ENCODE measurements at places on chromosomes 5 and 9.

DNA sequence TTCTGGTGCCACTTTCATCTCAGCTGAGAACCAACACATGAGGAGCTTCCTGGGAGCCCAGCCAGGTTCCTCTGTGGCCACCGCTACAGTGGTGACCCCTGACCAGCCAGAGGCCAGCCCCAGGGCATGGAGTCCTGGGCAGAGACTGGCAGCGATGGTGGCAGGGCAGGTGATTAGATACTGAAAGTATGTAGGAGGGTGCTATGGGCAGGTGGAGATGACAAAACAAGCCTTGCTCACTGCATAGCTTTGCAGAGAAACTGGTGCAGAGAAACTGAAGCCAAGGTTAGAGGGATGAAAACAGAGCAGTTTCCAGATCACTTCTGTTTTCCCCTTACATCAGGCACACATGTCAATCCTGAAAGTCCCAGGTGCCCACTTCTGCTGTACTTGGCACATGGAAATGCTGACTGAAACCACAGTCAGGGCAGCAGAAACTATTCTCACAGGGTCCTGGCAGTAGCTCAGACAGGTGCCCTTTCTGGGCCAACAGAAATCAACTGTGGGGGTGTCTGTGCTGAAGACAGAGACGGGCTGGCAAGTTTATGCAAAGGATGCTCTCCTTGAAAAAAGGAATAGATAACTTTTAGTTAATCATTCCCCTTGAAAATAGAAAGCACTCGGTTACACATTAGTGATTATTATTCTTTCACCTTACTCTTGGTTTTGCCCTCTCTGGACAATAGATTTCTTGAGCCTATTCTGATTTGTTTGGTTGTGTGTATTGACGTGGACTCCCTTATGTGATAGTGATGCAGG lies 90.3 kb downstream of the ANKRD55 start:
- DNase-seq: no peak

- peak; percentile 4 for DNase-seq
These were observed 101.0 kb upstream of the GABRG2 start for GRCh38 chr5:161966564-161966963.

- no peak for DNase-seq
These were observed 37.4 kb downstream of the SNX30 start for GRCh38 chr9:112787978-112788377.

- no peak for DNase-seq
These were observed 3.6 kb upstream of the TMEM210 start for GRCh38 chr9:137175345-137175961.

- DNase-seq: peak; percentile 18
These were observed 153.2 kb downstream of the MELK start for GRCh38 chr9:36725777-36726356.

DNA sequence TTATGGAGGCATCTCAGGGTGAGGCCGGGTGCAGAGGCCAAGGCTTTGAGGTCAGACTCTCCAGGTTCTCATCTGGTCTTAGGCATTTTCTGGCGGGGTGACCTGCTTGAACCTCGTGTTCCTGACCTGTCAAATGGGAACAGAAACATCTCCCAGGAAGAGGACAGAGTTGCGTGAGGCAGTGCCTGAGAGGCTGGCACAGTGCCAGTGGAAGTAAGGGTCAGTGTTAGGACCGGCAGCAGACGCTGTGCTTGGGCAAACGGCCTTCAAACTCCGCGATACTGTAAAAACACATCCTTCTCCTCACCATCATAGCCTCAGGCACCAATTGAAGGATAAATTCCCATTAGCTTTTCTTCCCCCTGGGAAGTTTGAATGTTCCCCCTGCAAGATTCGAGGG lies 55.6 kb upstream of the FCN2 start:
- DNase-seq: no peak

DNA sequence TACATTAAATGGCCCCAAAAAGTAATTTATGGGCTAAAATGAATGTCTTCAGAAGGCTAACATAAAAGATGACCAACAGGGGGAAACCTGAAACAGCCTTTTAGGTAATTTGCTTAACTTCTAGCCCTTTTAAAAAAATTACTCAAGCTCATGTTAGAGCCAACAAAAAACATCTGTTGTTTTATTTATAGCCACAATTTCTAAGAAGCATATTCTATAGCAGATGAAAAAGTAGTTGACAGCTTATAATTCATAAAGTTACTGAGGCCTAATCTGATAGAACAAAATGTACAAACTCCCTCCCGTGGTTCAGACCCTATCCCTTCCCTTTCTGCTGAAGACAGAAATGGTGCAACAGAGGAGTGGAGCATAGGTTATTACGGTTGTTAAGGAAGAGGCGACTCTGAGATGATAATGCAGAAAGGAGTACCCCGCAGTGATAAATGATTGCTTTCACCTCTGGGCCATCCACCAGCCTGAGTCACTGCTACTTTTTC lies 46.1 kb downstream of the PIK3R1 start:
- DNase-seq: no peak

DNA sequence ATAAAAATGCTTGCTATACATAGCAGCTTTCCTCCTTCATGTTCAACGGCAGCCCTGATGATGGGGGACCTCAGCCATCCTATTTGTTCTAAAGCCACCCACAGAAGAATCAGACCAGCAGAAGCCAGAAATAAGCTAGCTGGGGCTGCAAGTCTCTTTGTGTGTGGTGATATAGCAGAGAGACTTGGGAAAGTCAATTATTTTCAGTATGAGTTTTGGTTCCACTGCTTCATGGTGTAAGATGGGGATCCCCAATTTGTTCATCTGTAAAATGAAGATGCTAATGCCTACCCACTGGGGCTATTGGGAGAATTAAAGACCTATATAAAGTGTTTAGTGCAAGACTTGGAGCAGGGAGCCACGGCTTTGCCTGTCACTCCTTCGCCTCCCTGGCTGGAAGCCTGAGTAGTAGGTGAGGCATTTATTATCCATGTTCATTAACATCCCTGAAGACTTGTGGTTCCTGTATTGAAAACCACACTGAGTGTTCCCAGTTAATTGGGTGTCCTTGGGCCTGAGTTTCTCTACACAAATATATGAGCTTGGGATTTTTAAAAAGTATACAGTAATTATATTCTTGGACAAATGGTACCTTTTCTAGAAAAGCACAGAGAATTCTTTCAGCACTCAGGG lies 210.1 kb upstream of the SLC24A2 start:
- DNase-seq: no peak

- DNase-seq: no peak
These were observed 85.0 kb upstream of the RASA1 start for GRCh38 chr5:87182649-87183048.

DNA sequence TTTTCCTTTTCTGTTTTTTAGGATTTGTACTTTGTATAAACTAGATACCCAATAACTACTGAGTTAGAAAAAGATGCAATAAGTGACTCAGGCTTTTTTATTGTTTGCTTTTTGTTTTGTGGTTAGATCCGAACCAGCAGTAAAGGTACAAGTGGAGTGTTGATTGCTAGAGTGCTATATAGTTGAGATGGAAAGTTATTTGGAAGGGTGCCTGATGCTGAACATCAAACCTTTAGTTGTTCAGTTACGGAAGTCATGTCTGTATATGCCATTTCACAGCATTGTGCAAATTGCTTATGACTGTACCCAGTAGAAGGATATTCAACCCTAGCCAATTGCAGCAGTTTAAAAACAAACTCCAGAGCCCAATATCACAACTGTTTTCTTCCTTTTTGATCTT lies 285.1 kb downstream of the MAT2B start:
- DNase-seq: no peak

GRCh38 chr5:150672237-150672883 lies 11.3 kb downstream of the MYOZ3 start:
- no peak for DNase-seq

- DNase-seq: no peak
These were observed 27.6 kb upstream of the ECM2 start for GRCh38 chr9:92563116-92564100.

- no peak for DNase-seq
These were observed 41.8 kb downstream of the CDO1 start for GRCh38 chr5:115774684-115775083.

DNA sequence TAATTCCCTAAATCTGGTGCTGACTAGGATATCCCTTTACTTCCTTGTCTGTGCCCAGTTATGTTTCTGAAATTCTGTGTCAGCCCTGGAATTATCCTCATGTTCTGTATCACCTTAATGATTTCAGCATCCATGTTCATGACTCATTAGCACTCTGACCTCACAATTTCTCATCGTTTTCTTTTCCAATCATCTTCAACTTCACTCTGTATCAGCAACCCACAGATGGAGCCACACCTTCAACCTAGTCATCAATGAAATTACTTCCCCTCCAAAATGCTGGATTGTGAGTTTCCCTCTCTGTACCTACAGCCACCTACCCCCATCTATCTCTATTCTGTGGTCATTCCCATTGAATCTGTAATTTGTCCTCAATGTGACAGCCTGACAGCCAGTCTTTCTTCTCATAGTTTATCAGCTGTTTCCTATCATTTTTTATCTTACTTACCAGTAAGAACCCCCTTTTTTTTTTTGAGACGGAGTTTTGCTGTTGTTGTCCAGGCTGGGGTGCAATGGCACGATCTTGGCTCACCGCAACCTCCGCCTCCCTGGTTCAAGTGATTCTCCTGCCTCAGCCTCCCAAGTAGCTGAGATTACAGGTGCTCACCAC lies 3.1 kb upstream of the IL6ST start:
- DNase-seq: no peak

DNA sequence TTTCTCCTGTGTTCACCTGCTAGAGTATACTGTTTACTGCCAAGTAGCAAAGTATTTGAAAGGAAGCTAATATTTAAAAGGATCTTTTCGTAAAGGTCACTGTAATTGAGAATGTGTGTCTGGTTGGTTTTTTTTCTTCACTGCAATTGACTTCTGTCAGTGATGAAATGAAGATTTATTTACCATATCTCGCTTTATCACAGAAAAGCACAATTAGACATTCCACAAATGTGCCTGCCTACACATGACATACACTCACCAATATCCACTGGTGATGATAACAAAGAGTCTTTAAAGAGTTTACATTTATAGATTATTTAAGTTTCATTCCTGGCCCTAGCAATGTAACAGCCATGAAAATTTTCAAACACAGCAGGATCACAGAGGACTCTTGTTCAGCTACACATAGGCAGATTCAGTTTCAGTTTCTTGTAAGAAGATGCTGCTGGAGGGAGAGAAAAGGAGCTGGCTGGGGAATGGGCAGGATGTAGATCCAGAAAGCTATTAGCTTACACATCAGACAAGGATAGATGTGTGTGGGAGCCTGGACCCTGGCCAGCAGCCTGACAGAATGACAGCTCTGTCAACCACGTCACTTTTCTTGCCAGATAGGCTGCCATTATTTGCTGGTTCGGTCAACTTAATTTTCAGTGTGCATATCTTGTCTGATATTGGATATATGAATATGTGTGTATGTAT lies 104.0 kb downstream of the GDNF start:
- DNase-seq: no peak

- no peak for DNase-seq
These were observed 60.3 kb upstream of the EPB41L4A start for GRCh38 chr5:112479418-112479817.

DNA sequence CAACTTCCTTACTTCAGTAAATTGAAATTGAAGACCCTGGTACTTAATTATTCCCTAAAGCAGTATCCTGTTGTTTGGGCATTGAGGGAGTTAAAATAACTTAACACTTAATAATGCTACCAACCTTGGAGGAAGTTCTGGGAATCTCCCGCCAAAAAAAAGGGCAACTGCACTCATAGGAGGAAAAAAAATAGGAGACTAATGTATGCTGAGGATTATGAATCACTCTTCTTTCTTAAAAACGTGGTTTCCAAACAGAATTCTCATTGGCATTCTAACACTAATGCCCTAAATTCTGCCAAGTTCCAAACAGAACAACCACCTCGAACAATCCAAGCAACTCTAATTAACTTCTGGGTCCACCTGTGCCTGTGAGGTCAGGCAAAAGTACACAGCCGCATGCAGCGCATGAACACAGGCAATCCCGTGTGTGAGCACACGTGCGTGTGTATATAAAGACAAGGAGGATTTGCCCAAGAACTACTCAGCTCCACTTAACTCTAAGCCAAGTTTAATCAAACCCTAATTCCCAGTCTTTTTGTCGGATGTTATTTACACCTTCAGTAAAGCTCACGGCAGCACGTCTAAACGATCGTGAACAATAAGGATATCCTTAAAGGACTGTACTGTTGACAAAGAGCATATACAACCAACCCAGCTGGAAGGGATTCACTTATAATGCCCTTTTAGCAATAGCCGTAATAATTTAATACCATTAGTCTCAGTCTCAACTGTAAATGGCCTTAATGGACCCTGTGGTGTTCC lies 78.4 kb downstream of the EBF1 start:
- no peak for DNase-seq

- no peak for DNase-seq
These were observed 23.8 kb upstream of the CAMLG start for GRCh38 chr5:134714541-134714940.

GRCh38 chr9:79731171-79731890 lies 159.6 kb downstream of the TLE4 start:
- no peak for DNase-seq

DNA sequence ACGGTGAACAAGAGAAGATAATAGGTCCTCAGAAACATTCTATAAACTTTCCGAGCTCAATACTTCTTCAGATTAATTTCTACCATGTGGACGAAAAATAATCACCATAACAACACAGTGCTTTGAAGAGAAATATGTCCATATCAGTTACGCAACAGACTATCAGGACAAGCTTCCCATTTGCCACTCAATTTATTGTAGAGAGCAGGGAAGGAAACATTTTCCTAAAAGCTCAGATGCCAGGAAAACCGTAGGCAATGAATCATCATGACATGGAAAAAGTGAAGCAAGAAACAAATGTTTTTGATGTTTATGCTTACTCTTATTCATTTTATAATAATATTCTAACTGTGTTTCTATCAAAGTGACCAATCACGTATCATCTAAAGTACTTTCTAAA lies 87.6 kb downstream of the S1PR3 start:
- DNase-seq: no peak

DNA sequence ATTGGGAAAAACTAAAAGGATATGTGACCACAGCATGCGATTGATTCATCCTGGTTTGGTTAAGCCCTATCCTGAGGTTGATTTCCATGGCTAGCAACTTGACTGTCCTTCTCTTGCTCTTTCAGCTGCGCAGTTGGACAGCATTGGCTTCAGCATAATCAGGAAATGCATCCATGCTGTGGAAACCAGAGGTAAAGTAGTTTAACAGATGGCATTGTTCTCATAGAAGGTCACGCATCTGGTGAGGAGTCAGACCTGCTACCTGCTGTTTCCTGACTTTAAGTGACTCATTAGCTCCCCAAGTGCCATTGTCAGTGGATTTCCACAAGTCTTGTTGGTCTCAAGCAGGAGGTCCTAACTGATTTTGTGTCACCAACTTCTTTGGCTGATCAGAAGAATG lies 266.9 kb downstream of the ARHGAP26 start:
- DNase-seq: no peak

DNA sequence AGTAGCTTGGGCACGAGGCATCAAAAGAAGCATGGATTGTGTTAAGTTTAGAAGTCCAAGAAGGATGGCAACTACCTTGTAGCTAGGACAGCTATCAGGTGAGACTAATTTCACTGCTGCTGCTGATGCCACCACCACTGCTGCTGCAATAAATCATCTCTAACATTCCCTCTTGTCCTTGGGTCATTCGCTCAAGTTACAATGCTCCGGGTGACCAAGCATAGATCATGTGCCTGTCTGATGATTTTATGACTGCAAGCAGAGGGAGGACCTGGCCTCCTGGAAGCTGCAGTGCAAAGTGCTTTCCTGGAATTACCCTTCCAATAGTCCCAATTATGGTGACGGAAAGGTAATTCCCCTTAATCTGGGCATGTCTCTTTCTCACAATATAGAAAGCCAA lies 334.4 kb downstream of the PRELID2 start:
- peak; percentile 32 for DNase-seq

All from renal cortex interstitium (tissue), 15 donors.